ENCODE measurements at places on chromosomes 16 and 17.

GRCh38 chr16:88406096-88407041, 23.6 kb downstream of the ZNF469 start:
- DNase-seq: peak; percentile 12

DNA sequence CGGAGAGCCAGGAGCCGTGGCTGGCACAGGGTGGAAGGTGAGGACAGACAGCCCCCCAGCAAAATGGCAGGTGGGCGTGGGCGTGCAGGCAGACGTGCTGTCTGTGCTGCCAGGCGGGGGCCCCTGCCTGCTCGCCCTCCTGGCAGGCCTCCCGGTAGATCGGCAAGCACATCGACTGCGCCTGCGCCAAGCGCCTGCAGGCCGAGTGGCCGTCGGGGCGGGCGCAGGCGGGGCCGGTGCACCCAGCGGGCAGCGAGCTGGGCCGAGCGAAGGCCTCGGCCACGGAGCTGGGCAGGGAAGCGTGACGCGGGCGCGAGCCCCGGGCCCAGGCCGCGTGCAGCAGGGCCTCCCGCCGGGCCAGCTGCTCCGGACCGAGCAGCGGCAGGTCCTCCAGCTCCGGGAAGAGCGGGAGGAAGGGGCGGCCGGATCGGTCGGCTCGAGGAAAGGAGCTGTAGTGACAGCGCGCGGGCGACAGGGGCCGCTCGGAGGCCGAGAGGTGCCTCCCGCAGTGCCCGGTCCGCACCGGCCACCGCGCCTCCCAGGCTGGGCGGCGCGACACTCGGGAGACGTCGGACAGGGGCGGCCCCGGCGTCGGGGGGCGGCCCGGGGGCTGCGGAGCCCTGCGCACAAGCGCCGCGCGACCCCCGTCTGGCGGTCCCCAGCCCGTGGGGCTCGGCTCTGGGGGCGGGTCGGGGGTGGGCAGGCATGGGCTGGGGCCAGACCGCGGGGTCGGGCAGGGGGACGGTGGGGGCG, 16.9 kb downstream of the GRIN2C start:
- peak; percentile 78 for DNase-seq

- DNase-seq: no peak
Measured at GRCh38 chr17:72696156-72696555, 396.3 kb downstream of the SLC39A11 start.

DNA sequence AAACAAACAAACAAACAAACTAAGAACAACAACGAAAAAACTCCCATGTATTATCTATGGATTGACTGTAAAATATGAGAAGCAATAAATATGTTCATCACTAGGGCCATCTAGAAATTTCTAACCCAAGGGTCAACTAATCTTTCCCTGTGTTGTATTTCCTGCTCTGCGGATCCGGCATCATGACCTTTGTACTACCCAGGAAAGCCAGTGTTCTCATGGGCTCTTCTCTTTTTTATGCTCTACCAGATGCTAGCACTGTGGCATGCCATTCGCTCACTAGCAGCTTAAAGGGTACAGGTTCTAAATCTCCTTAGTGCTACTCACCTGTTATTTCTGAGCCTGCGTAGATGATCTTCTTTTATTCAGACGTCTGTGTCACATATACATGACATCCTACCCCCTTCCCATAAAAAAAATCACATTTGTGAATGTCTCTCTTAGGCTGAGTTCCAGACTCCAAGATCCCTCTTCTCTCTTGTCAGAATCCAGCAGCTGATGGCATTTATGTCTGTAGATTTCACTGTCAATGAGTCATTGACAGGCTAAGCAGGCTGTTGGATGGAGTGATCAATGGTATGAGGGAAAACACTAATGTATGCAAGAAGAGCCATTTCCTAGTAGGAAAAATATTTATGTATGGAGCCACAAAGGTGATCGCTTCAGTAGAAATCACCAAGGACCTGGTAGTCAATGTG, 100.0 kb downstream of the WWOX start:
- no peak for DNase-seq

- no peak for DNase-seq
Measured at GRCh38 chr17:50257676-50258224, 16.5 kb upstream of the TMEM92 start.

DNA sequence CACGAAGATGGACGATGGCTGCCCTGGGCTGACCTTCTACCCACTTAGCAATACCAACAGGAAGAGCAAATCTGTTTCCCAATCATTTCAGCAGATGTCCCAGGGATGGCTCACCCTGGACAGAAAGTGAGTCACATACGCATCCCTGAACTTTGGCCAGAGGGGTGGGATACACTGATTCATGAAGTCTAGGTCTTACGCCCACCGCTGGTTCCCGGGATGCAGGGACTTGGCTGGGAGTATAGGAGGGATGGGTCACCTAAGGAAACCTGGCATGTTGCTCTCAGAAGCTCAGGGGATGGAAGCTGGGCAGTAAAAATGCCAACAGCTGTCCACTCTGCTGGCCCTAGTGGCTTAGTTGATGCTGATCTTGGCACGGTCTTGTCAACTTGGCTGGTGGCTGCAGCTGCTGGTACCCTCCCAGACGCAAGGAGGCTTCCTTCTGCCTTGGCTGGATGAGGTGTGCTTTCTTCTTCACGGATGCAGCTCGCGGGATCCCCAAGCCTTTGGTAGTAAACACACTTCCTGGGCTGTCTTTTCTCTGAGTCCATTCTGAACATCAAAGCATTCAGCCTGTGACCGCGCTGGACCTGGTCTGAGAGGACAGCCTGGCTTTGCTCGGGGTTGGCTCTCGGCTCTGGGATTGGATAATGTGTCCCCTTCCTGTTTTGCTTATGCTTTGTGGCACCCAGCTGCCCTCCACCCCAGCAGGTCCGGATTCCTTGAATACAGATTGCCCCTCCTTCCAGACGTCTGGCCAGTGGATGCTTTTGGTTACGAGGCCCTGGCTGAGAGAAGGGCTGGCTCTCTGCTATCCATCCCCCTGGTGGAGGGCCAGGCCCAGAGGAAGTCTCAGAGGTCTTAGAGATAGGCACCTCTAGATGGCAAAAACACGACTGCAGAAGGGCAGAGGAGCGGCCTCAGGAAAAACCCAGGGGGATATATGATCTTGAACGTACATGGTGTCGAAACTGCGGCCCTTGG, 71.5 kb downstream of the RAP1GAP2 start:
- DNase-seq: peak; percentile 87

- DNase-seq: no peak
Measured at GRCh38 chr16:51968749-51969148, 578.2 kb downstream of the TOX3 start.

DNA sequence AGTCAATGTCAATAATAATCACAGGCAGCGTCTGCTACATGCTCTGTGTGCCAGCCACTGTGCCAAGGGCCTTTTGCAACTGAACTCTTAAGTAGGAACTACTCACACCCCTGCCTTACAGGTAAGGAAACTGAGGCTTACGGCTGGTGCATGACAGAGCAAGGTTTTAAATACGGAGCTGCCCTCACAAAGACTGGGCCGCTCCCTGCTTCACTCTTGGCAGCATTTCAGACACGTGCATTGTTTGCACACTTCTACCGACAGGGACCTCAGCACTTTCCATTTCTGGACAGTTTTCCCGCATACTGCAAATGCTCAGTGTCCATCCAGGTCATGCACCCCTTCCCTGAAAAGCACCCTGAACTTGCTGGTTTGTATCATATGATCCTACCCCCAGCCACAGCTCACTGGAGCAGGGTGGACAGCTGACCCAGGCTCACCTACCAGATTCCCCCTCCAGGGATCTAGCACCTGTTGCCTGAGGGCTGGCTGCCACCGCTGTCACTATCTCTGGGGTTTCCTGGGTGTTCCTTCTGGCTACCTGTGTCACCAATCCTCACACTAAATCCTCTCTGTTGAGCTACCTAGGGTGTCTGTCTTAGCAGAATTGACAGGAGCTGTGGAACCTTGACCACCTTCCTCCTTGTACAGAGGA, 142.9 kb downstream of the C16orf78 start:
- no peak for DNase-seq

- DNase-seq: no peak
Measured at GRCh38 chr16:27657811-27658210, 107.9 kb downstream of the KATNIP start.

DNA sequence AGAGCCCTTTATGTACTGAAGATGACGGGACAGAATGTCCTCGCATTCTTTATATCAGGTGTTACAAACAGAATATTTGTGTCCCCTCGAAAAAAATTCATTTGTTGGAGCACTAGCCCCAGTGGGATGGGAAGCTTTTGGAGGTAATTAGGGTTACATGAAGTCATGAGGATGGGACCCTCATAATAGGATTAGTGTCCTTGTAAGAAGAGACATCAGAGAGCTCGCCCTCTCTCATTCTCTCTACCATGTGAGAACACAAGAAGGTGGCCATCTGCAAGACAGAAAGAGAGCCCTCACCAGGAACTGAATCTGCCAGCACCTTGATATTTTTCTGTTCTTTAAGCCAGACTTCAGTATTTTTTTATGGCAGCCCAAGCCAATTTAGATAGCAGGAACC, 72.4 kb downstream of the SLC39A11 start:
- DNase-seq: no peak

- DNase-seq: no peak
Measured at GRCh38 chr17:4944163-4944553, 4.1 kb downstream of the RNF167 start.

DNA sequence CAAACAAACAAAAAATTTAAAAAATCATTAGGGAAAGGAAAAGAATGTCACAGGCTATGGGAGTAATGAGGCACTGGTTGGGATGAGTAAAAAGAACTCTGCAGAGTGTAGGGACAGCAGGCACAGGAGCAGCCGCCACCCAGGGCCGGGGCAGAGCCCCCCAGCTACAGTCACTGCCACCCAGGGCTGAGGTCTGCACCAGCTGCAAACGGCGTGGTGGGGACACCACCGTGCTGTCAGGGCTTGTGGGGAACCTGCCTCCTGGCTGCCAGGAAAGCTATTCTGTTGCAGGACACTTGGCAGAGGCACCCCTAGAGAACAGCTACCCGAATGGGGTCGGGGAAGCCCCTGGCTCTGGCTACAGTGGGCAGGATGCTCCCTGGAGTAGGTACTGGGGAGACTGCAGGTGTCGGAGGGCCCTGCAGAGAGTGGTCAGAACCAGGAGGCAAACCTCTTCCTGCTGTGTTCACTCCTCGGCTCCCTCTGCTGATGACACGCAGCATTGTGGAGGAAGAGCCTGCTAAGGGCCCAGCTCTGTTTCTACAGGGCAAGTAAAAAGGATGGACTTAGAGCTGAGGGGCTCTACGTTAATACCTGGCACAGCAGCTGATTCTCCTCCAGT, 32.3 kb upstream of the CAPN15 start:
- DNase-seq: peak; percentile 74

DNA sequence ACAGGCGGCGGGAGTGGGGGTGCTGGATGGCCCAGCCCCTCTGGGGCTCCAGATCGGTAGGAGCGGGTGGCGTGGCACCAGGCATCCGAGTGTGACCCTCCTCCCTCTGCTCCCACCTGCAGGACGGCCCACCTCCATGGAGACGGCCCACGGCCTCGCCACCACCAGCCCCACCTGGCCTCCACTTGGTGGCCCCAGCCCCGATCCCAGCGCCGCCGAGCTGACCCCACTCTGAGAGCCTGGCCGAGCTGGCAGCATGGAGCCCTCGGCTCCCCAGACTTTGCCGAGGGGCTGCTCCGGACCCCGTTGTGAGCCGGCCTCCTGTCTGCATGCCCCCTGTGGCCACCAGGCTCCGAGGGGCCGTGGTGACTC, 4.7 kb upstream of the NUDT16L1 start:
- DNase-seq: no peak

DNA sequence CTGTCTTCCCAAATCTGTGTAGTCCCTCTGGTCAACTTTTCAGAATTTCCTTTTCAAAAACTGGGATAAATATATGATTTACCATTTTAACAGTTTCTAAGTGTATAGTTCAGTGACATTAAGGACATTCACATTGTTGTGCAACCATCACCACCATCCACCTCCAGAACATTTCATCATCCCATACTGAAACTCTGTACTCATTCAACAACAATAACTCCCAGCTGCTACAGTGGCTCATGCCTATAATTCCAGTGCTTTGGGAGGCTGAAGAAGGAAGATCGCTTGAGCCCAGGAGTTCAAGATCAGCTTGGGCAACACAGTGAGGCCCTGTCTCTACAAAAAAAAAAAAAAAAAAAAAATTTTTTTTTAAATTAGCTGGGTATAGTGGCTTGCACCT, 131.0 kb downstream of the AATF start:
- DNase-seq: no peak

DNA sequence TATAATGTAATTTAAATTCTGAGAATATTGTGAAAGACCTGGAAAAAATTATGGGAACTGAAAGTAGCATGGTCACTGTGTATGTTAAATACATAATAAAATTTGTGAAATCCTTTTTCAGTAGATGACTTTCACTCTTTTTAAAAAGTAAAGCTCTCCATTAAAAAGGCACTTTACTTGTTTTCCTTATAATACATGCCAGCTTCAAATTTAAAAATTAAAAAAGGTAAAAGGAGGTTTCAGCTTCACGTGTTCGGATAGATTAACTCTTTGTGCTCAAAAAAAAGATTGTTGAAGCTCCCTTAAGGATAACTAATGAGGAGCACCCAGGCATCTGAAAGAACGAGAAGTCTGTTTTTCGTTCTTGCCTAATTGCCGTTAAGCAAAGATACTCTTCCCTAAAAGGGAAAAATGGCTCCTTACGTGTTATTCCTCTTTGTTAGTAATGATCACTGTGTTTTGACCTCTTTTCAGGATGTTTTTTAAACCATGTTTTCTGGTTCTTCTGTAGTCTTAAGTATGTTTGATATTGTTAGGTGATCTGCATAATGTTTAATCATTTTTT, 87.8 kb downstream of the TUBD1 start:
- DNase-seq: no peak

- no peak for DNase-seq
Measured at GRCh38 chr16:14553447-14553846, 76.6 kb downstream of the PARN start.

GRCh38 chr16:74083541-74083940, 213.1 kb upstream of the PSMD7 start:
- no peak for DNase-seq

- DNase-seq: peak; percentile 38
Measured at GRCh38 chr17:38982858-38983746, 15.9 kb upstream of the FBXO47 start.

GRCh38 chr17:49753959-49754391, 10.0 kb downstream of the FAM117A start:
- no peak for DNase-seq

- peak; percentile 57 for DNase-seq
Measured at GRCh38 chr17:51120357-51120738, 320 bp downstream of the SPAG9 start.

DNA sequence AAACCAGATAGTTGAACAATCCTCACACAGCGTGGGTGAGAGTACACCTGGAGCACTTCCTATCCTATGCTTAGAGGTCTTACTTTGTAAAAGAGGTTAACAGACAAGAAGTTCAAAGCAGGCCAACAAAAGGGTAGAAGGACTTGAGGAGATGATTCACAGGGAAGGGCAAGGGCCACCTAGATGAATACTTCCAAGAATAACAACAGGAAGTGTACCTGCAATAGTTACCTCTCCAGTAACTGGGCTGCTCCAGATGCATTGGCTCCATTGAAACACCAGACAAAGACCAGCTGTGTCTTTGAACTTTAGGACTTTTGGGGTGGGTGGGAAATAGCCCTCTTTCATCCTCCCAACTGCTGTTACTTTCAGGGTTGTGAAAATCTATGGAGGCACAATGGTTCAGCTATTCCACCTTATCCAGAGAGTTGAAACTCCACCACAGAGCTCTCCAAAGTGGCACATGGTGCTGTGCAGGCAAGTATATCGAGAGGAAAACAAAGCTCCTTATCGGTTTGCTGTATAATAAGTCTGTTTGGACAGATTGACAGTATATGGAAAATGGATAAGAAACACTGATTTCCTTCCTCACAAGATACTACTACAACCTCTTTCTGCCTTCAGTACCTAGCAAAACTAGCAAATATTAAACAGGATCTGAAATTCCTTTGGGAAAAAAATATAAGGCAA, 22.7 kb downstream of the RNF43 start:
- DNase-seq: no peak

GRCh38 chr17:45127548-45128300, 4.6 kb downstream of the PLCD3 start:
- DNase-seq: peak; percentile 19

Data from ELF-1 (cell line).